ENCODE measurements at places on chromosomes 2 and 18. TPM values are rescaled to one million over a fixed set of nuclear protein-coding genes. Genes with fewer than 3 reads are reported as not detected.

DNA sequence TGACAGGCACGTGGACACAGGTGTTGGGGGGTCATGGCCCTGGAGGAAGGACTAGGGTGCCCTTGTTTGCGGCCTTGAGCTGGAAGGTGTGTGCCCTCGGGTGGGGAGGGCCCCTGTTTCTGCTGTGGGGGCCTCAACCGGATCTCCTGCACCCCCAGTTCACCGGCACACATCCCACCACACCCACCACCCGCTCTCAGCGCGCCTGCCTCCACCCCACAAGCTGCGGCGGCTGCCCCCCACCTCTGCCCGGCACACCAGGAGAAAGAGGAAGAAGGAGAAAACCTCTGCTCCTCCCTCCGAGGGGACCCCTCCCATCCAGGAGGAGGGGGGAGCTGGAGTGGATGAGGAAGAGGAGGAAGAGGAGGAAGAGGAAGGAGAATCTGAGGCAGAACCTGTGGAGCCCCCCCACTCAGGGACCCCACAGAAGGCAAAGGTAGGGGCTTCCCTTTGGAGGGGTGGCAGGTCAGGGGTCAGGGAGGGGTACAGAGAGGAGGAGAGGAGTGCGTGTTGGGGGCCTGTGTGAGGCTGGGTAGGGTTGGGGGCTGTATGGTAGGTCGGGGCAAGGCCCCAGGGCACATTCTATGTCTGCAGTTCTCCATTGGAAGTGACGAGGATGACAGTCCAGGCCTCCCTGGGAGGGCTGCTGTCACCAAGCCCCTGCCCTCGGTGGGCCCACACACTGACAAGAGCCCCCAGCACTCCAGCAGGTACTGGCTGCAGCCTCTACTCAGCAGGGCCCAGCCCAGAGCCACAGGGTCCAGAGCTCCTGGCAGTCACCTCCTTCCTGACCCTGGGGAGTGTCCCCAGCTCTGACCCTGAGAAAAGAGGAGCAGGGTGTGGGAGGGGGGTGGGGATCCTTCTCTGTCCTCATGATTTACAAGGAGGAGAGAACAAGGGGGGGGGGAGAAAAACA lies 1.8 kb downstream of the SLC4A3 start:
- no peak for DNase-seq

GRCh38 chr18:6052449-6052913 lies 157.2 kb upstream of the TMEM200C start:
- DNase-seq = no peak

- DNase-seq = no peak
These were observed 17.0 kb downstream of the MRPS5 start for GRCh38 chr2:95104606-95105005.

- no peak for DNase-seq
These were observed 565.5 kb upstream of the CHAC2 start for GRCh38 chr2:53202063-53202462.

GRCh38 chr2:219246559-219246958 lies 1.3 kb downstream of the STK16 start:
- DNase-seq = no peak

- peak; percentile 66 for DNase-seq
These were observed 725 bp upstream of the ANKRD53 start for GRCh38 chr2:70977605-70978205.

GRCh38 chr2:109676346-109676902 lies 62.3 kb downstream of the SOWAHC start:
- DNase-seq = no peak

- DNase-seq = no peak
These were observed 118.9 kb downstream of the SPOPL start for GRCh38 chr2:138620431-138620830.

- DNase-seq = peak; percentile 17
These were observed 324.5 kb upstream of the EPHA4 start for GRCh38 chr2:221896505-221897151.

DNA sequence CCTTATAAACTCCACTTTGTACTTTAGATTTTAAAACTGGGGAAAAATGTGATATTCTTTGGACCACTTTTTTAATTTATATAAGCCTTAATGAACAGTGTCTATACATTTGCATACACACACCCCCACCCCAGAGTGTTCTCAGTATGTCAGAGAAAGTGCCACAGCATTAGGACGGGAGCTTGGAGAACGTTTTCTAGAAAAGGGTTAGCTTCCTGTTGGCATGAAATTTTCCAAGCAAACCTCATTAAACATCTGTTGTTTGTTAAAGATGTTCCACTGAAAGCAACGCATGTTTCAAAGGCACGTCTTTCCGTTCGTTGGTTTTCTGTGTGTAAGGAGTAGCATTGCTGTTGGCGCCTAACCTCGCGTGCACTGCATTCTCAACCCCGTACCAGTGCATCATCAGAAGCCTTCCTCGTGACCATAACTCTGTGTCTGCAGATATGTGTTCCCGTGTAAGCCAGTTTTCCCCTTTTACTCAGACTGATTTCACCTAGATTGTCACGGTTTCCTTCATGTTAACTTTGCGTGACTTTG lies 228.5 kb downstream of the ALPK2 start:
- DNase-seq = no peak

DNA sequence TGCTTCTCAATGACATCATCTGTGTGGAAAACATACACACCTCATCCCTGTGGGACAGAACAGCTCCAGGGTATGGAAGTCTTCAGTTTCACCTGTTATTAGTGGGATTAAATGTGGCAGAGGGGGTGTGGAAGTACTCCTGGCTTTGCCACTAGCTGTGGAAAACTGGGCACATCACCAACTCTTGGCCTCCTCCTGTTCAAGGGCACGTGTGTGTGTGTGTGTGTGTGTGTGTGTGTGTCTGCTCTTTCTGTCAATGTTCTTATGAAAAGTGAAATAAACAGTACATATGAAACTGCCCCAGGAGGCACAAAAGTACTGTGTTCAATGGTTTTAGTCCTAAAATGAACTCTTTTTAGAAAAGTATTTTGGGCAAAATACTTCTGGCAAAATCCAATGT lies 65.9 kb downstream of the MTHFD2 start:
- DNase-seq = no peak

DNA sequence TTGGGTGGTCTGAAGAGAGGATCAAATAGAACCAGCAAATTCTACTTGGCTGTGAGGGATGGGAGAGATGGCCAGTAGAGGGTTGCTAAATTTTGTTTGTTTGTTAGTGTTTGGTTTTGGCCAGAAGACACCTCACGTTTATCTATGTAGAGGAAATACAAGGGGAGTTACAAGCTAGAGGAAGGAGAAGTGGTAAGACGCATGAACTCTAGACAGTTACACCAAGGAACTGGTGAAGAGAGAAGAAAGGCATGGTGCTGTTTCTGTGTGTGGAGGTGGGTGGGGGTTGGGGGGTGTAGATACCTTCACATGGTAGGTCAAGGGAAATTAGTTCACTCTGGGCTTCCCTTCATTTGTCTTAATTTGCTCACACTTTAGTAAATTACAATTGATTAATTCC lies 25.6 kb downstream of the RASGRP3 start:
- DNase-seq = no peak

DNA sequence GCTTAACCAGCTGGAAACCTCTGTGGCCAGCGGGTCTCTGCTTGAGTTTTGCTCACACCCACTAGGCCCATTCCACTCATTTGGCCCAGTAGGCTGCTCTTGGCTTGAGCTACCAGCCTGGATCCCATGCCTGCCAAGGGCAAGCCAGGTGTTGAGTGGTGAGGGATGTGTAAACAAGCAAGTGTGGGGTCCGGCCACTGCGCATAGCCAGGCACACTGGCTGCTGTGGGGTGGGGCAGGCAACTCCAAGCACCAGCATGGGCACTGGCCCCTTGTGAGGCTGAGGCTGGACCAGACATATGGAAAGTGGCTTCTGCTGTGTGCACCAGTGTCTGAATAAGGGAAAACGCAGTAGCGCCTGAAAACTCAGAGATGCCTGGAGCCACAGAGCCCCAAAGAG lies 732.7 kb downstream of the NR4A2 start:
- no peak for DNase-seq

DNA sequence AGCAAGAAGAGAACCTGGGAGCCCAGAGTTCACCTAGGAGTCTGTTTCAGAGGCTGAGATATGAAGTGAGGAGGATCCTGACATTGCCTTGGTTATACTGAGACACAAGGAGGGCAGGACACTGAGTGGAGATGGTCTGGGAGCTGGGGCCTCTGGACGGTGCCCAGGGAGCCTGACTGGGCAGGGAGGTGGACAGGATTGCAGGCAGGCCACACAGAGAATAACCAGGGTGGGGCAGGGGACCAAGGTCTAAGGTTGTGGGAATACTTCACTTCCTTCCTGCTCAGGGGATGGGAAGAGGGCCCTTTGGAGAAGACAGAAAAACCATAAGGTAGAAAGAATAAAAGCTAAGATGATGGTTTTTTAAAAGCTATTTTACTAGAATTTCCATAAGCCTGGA lies 18.7 kb downstream of the EDAR start:
- DNase-seq = no peak

DNA sequence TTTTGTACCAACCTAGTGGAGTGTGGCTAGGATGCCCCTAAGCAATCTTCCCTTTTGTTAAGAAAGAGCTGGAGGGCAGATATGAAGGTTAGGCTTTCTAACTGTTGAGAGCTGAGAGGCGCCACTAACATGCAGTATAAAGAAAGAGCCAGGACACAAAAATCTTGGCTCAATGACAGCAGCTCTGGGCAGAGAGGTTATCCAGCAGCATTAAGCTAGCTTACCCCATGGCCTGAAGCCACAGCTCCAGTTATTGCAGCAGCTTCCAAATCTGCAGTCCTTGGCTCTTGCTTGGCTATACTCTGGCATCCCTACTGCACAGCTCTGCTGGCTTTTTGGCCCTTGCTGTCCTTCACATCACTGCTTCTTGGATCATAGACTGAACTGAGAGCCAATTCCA lies 213.4 kb downstream of the GPD2 start:
- peak; percentile 45 for DNase-seq

DNA sequence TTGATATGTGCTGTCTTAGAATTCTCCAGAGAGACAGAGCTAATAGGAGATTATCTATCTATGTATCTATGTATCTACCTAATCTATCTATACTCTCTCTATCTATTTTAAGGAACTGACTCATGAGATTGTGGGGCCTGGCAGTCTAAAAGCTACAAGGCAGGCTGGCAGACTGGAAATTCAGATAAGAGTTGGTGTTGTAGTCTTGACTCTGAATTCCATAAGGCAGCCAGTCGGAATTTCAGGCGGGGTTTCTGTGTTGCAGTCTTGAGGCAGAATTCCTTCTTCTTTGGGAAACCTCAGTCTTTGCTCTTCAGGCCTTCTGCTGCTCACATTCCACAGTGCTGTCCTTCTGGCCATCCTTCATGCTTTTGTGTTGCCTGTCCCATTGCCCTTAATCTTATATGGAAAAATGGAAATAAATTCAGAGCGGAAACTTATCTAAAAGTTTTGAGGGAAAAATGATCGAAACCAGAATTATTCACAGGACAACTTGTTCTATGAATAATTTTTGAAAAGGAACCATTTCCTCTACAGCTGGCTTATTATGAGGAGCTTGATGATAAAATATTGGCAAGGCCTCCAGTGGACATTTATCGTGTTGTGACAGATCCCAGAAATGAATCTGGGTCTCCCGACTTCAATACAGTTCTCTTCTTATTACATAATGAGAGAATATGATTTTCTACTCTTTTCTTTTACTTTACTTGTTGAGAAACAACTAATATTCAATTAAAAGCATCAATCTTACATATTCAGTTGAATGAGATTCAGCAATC lies 10.8 kb downstream of the IL1RL1 start:
- no peak for DNase-seq

- no peak for DNase-seq
These were observed 8.5 kb downstream of the FMNL2 start for GRCh38 chr2:152343426-152343825.

DNA sequence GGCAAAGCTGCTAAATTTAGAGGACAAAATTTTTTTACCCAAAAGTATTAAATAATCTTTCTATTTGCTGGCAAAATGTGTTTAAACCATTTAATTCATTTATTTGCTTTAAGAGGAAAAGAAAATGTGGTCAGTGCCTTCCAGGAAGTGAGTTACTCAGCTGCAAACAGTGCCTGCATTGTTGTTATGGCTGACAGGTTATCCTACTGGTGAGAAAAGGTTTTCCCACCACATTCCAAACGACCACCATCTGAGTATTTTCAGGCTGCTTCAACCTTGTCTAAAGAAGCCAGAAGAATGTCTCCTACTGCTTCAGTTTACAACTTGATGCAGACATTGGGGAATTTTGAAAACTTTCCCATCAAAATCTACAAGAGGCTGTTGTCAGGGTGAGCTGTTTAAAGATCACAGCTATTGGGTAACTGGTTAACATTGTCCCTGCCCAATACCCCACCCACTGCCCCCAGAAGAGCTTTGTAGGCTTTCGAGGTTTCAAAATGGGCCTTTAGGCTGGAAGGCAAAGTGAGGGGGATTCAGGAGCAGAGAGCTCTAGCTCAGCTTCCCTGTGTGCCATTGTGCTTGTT lies 461.3 kb upstream of the FANCL start:
- DNase-seq = no peak

- no peak for DNase-seq
These were observed 18.2 kb upstream of the FZD7 start for GRCh38 chr2:202015471-202015870.

DNA sequence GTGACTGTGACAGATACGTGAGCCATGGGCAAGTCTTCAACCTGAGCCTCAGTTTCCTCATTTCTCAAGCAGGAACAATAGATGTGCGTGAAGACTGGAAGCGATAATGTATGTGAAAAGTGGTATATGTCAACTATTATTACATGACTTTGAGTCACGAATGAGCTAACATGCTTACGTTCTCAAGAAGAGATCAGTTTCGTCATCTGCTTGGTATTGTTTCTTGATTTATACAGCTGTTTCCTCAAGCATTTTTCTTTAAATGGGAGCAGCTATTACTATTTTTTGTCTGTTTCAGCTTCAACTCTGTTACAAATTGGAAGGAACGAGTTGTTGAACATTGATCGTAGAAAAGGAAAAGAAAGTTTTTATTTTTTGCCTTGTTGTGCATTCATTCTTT lies 48.5 kb upstream of the THOC1 start:
- no peak for DNase-seq

DNA sequence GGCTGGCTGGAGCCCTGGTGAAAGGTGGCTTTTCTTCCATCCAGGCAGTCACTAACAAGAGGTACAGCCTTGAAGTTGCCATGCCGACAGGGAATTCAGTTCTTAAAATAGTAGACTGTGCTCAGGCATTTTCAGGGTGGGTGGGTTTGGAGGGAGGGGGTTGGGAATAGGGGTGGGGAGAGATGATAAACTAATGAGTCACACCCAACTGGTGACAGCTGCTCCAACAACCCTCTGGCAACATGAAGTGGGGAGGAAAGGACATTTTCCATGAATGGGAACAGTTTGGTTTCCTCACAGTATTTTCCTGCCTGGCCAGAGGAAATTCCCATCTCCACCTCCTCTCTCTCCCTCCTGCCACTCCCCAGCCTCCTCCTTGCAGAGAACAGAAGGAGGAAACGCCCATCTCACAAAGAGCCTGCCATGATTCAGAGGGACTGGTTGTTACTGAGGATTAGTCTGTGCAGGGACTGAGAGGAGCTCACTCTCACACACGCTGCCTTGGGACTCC lies 113.0 kb upstream of the SLC1A4 start:
- no peak for DNase-seq

The IL1RN gene
- 0.66 TPM for total RNA-seq

The RAB17 gene
- total RNA-seq = 43.9 TPM

The LOXL3 gene
- 6.6 TPM for total RNA-seq

The NAT8 gene
- not detected for total RNA-seq

The MRPL30 gene
- 30.4 TPM for total RNA-seq

The SCYGR4 gene
- total RNA-seq = not detected

The LRRC30 gene
- total RNA-seq = not detected

The IL36A gene
- not detected for total RNA-seq
